ENCODE measurements at places on chromosomes 3 and 15. TPM values are rescaled to one million over a fixed set of nuclear protein-coding genes. Genes with fewer than 3 reads are reported as not detected.

- no peak for DNase-seq
These were observed 42.5 kb downstream of the CAPN3 start for GRCh38 chr15:42401544-42402454.

- DNase-seq, result no peak
These were observed 20.3 kb downstream of the FXR1 start for GRCh38 chr3:180932819-180933218.

DNA sequence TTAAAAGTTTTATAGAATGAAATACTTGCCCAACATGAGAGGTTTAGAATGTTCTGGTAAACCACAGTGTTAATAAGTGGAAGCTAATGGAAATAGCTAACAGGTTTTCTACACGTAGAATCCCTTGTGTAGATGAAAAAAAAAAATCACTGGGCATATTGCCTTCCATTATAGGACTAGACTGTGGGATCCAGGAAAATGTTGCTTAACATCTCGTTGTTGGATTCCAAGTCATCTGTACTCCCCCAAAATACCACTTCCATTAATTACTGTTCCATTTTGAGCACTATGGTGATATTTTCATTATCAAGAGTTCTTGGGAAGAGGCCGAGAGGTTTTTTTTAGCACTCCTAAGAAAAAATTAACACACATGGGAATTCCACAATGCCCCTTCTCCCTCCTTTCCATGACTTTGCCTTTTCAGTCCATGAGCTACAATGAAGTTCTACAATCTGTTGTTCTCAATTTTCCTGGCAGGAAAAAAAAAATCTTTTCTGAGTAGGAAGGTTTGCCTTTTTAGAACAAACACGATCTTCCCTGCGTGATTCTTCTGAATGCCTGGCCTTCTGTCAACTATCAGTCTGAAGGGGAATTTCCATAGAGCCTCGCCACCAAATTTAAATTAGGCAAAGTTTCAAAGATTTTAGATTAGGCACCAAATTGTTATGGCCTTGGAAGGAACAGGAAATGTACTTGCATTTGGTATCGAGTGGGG lies 74.4 kb upstream of the CTDSPL start:
- DNase-seq, result no peak

GRCh38 chr3:142251951-142252350 lies 26.6 kb upstream of the GK5 start:
- DNase-seq, result no peak

SLC6A1 gene
- not detected for total RNA-seq

KBTBD13 gene
- total RNA-seq, result not detected

- DNase-seq, result no peak
These were observed 216.5 kb upstream of the PEX5L start for GRCh38 chr3:180253283-180253682.

DNA sequence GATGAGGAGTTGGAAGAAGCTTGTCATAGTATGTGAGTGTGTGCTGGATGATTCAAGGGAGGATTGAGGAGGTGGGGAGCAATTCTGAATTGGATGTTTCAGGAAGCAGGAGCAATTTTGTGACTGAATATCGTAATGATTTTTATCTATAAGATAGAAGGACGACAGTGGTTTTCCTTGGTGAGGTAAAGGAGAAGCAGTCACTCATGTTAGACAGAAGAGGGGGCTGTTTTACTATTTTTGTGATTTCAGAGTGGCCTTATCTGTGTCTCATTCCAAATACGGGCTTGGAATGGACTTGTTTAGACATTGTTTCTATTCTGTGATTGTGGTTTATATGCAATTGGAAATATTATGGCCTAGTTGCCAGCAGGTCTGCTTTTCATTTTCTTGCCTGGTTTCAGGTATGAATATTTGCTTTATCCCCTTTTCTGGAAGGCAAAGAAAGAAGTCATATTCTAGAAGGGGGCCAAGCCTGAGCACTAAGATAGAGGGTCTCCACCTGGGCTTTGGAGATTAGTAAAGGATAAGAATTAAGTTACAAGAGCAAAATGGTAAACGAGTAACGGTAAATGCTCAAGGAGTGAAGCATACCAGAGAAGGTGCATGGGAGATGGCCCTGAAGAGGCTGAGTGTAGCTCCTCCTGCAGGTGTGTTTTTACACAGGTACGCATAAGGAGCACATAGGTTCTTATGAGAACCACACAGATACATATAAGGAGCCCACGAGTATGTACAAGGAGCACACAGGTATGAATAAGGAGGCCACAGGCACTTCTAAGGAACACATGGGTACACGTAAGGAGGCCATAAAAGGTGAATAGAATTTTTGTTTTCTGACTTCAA lies 124.6 kb upstream of the KCNAB1 start:
- peak; percentile 5 for DNase-seq

GRCh38 chr15:101193806-101194545 lies 57.9 kb downstream of the CHSY1 start:
- DNase-seq, result no peak

- DNase-seq, result no peak
These were observed 23.0 kb upstream of the GYG1 start for GRCh38 chr3:148968321-148968720.

KBTBD8 gene
- 0.98 TPM for total RNA-seq

- DNase-seq, result no peak
These were observed 41.6 kb downstream of the DAG1 start for GRCh38 chr3:49511639-49512038.

PRR20G gene
- not detected for total RNA-seq

- no peak for DNase-seq
These were observed 4.0 kb downstream of the FBXL22 start for GRCh38 chr15:63601026-63601703.

TBC1D21 gene
- not detected for total RNA-seq

SST gene
- total RNA-seq, result not detected

- no peak for DNase-seq
These were observed 955 bp downstream of the CDCP1 start for GRCh38 chr3:45145223-45145622.

DNA sequence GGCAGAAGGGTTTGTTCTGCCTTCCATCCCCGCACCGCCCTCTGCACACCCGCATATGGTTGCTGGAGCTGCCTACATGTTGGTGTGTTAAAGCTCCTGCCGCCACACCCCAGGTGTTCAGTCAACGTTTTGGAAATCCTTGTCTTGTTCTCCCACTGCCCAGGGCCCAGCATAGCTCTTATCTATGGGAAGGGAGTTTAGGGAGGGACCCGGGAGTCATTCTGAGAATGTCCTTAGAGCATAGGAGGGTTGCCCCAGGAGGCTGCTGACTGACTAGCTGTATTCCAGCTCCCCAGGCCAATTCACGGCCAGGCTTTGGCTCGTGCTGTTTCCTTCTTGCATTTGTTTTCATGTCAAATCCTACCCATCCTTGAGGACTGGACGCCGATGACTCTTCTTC lies 46.8 kb downstream of the MAGEF1 start:
- no peak for DNase-seq

RETNLB gene
- not detected for total RNA-seq

DNA sequence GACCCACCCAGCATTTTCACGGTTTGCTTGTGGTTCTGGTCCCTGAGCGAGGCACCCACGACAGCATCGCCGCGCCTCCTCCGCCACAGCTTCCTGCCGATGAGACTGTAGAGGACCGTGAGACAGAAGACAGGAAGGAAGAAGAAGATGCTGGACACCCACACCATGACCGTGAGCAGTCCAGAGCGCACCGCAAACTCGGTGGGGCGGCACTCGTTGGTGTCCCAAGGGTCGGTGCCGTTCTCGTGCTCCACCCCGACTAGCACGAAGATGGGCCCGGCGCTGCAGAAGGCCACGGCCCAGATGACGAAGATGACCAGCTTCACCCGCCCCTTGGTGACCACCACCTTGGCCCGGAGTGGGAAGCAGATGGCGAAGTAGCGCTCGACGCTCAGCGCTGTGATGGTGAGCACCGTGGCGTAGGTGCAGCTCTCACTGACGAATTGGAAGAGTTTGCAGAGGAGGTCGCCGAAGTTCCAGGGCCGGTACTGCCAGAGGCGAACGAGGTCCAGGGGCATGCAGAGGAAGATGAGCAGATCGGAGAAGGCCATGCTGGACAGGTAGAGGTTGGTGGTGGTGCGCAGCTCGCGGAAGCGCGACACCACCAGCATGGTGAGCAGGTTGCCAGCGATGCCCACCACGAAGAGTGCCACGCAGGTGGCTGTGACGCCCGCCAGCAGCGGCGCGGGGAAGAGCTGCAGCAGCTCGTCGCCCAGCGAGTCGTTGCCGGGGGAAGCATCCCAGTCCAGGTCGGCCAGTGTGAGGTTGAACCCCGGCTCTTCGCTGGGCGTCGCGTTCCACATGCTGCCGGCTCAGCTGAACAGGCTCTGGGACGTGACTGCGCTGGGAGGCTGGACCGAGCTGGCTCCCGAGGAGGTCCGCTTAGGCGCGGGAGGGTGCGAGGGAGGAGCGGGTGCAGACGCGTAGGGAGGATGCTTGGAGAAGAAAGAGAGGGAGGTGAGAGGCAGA lies at the start of gene GHSR:
GHSR (minus strand) TSS at position 846 of the 969 bp plus-strand sequence; CDS start at position 803, 43 bp downstream.
- no peak for DNase-seq

DNA sequence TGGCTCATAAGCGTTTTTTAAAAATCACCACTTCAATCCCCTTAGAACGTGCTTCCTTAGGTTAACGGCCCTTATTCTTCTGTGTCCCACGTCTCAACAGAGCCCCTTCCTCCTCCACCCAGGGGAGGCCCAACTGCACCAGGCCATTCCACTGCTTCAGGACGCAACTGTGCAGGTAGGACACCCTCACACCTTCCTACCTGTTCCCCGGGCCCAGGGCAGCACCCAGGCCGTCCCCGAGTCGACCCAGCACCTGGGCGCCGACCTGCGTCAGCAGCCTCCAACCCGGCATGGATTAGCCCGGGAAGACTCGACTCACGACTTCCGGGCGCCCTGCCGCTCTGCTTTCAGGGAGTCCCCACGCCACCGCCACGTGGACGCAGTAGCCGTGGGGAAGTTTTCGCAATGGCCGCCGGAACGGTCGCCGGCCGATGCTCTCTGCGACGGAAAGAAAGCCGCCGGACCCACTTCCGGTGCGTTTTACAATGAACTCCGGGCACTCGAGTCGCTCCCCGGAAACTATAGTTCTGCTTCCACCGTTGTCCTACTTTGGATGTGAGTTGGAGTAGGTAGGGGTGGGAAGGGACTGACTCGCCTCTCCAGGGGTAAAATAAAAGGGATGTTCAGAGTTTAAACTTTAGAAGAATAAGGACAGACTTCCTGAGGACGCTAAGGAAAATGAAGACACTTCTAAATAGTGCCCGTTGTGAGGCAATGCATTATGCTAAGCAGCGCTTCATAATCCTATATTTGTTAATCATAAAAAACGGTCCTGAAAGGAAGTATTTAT lies at the start of gene MRPL3:
MRPL3 (minus strand) TSS at position 442 of the 790 bp plus-strand sequence; CDS start at position 292, 150 bp downstream.
- peak; percentile 57 for DNase-seq

MGLL gene
- 2.1 TPM for total RNA-seq

GRCh38 chr3:186057594-186057993 lies 51.3 kb downstream of the ETV5 start:
- DNase-seq, result no peak

MDFIC2 gene
- total RNA-seq, result not detected

DNA sequence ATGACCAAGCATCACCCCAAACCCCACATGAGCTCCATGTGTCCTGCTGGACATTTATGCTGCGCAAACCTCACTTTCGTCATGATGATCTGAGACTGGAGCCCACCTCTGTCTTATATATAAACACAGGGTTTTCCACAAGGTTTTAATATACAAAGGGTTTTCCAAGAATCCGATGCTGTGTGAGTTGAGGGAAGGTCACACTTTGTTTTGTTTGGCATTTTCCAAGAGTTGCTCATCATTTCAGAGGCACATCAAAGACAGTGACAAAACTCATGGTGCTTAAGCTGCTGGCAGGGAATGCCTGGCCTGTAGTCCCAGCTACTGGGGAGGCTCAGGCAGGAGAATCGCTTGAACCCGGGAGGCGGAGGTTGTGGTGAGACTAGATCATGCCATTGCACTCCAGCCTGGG lies 20.0 kb downstream of the EFCC1 start:
- DNase-seq, result no peak

PSTPIP1 gene
- 0.46 TPM for total RNA-seq

GRCh38 chr3:123343296-123344174 lies 105.4 kb downstream of the ADCY5 start:
- no peak for DNase-seq

DNA sequence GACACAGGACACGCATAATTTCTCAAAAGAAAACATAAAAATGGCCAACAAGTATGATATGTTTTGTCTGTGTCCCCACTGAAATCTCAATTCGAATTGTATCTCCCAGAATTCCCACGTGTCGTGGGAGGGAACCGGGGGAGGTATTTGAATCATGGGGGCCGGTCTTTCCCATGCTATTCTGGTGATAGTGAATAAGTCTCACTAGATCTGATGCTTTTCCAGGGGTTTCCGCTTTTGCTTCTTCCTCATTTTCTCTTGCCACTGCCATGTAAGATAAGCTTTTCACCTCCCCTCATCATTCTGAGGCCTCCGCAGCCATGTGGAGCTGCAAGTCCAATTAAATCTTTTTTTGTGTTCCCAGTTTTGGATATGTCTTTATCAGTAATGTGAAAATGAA lies 12.1 kb upstream of the POU1F1 start:
- no peak for DNase-seq

HEMK1 gene
- total RNA-seq, result 12.1 TPM

GRCh38 chr3:16448639-16449070 lies 64.8 kb downstream of the RFTN1 start:
- DNase-seq, result no peak

GRCh38 chr15:68623301-68623892 lies 44.6 kb downstream of the CORO2B start:
- DNase-seq, result no peak

GRCh38 chr3:10912786-10913185 lies 79.8 kb upstream of the SLC6A1 start:
- no peak for DNase-seq

GRCh38 chr3:5195605-5196004 lies 8.1 kb downstream of the EDEM1 start:
- DNase-seq, result no peak

MKRN2OS gene
- not detected for total RNA-seq

DNA sequence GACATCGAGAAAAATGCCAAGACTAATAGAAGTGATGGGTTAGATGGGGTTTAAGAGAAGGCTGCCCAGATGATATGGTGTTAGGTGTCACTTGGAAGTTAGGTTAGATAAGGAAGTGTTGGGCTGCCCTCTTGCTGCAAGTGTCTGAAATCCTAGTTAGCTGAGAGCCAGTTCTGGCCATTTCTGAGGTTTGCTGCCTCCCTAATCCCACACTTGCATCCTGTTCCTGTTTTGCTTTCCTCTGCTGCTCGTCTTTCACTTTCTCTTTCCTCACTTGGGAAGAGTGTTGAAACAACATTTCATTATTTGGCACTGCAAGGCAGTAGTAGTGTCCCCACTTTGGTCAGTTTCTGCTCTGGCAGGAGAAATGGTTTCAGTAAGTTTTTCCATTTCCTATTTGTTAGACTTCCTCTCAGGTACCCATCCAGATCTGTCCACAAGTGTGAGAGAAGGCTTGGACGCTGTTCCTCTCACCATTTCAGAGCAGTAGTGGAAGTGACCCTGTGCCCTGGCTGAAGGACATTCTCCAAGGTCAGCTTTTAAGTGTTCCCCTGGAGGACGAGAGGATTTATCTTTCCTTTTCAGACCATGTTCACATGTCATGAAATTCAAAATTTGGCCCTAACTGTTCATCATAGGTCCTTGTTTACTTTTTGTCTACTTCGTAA lies 93.3 kb downstream of the ADAMTSL3 start:
- DNase-seq, result no peak

LAMB2 gene
- total RNA-seq, result 189 TPM

- no peak for DNase-seq
These were observed 115.6 kb upstream of the LMCD1 start for GRCh38 chr3:8385848-8386620.
